ENCODE measurements at places on chromosomes 1 and 21.

GRCh38 chr21:34865400-34866241, 183.5 kb downstream of the RUNX1 start:
- peak; percentile 89 for DNase-seq

DNA sequence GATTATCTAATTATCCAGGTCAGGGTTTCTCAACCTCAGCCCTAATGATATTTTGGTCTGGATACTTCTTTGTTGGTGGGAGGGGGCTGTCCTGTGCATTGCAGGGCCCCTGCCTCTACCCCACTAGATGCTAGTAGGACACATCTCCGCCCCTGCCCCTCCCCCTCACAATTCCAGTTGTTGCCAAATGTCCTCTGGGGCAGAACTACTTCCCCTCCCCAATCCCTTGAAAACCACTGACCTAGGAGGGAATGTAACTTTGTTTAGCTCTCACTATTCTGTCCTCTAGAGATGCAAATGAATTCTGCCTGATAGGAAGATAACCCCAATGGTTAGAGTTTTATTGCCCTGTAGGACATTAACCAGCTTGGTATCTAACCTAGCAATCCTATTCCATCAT, 8.1 kb downstream of the CACNA1S start:
- no peak for DNase-seq

DNA sequence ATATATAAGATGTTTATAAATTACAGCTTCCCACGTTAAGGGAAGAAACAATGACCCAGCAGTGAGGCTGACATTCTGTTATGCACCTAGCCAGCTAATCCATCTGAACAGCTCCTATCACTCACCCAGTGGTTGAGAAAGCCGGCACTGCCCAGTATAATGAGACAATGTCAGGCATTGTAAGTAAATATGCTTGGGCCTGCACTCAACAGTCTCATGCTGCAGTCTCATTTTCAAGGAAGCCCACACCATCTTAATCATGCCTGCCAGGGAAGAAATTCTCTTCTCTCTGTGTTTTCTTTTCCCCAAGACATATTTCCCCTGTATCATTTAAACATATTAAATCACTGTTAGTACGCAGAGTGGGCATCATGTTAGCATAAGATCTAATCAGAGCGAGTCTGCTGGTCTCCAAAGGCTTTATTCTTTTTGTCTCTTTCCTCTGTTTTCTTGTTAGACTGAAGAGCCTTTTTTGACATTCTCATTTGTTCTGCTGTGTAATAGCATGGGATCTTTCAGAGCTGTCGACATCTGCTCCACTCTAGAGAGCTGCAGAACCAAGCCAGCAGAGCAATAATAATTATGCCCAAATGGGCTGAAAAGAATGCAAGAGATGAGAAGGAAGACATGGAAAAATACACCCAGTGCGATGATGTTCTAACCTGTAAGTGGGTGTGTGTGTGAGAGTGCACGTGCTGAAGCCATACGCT, 67.6 kb upstream of the SLC22A15 start:
- no peak for DNase-seq

DNA sequence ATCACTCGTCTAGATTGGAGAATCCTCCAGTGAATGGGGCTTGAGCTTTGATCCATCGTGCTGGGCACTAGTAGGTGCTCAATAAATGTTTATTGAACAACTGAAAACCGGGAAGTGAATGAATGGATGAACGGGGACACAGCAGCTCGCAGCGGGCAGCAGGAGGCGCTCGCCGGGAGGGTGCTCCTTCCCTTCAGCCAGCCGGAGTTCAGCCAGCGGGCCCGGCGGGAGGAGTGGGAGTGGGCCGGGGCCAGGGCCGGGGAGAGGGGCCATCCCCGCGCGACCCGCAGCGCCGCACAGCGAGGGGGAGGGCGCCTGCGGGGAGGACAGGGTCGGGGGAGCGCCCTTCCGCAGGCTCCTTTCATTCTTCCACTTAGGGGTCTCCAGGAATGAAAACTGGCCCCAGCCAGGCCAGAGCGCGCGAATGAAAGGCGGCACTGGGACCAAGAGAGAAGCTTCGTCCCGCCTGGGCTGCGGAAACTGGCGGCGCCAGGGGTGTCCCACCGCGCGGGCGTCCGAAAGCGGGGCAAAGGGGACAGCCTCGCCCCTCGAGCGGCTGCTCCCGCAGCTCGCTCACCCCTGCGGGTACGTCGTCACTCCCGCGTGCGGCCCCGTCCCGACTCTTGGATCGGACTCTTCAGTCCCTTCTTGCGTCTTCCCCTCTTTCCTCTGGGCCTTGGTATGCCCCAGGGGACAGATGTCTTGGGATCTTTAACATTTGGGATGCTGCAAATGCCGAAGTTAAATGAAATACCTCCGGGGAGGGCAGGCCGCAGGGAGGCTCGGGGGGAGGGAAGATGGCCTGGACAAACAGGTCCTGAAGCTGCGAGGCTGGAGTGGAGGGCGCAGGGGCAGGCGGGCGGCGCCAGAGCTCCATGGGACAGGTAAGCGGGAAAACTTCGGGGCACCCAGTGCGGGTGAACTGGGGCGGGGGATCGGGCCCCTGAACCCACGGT, 3.6 kb upstream of the INAVA start:
- DNase-seq, result peak; percentile 27

DNA sequence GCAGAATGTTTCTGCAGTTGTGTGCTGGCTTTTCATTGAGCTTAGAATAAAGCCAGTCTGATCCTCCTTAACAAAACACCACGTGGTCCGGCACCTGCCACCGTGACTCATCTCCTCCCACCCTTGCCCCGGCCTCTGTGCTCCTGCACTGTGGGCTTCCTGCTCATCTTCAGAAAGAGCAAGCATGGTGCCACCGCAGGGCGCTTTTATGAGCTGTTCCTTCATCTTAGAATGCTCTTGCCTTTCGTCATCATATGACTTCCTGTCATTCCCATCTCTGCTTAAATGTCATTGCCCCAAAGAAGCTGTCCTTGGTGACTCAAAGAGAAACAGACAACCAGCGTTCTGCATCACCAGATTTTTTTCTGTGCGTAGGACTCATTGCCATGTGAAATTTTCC, 117.8 kb downstream of the HHAT start:
- DNase-seq, result peak; percentile 30

- DNase-seq, result no peak
These were observed 25.7 kb upstream of the HYI start for GRCh38 chr1:43479414-43479813.

GRCh38 chr1:2132222-2133038, 62.1 kb downstream of the FAAP20 start:
- peak; percentile 25 for DNase-seq

GRCh38 chr1:205595861-205596260, 36.0 kb downstream of the ELK4 start:
- no peak for DNase-seq

DNA sequence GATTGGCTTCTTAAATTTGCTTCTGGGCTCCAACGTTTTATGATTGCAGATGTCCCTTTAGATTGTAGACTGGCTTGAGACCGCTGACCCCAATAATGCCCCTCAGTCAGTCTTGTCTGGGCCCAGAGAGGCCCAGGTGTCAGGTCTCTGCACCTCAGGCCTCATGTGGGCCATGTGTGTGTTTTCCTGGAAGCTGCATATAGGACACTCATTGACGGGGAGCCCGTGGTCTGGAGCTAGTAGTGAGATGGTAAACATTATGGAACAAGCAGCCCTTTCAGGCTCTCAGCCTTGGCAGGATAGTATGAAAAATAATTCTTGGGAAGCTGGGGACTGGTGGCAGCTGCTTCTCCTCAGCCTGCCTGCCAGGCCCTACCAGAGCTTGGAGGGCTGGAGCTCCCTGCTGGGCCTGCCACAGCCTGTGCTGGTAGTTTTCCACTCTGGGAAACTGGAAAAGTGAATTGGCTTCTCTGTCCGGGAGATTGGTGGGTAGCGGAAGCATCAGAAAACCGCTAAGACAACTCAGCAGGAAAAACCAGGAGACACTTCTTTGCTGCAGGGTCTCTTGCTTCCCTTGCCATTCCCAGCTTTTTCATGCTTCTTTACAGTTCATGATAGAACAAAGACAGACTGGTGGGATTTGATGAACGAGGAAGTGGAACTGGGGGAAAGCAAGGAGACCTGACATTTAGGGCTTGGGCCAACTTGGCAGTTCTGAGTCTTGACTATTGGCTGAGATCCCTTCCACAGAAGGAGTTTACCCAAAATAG, 57.8 kb upstream of the HSD17B7 start:
- DNase-seq, result no peak

DNA sequence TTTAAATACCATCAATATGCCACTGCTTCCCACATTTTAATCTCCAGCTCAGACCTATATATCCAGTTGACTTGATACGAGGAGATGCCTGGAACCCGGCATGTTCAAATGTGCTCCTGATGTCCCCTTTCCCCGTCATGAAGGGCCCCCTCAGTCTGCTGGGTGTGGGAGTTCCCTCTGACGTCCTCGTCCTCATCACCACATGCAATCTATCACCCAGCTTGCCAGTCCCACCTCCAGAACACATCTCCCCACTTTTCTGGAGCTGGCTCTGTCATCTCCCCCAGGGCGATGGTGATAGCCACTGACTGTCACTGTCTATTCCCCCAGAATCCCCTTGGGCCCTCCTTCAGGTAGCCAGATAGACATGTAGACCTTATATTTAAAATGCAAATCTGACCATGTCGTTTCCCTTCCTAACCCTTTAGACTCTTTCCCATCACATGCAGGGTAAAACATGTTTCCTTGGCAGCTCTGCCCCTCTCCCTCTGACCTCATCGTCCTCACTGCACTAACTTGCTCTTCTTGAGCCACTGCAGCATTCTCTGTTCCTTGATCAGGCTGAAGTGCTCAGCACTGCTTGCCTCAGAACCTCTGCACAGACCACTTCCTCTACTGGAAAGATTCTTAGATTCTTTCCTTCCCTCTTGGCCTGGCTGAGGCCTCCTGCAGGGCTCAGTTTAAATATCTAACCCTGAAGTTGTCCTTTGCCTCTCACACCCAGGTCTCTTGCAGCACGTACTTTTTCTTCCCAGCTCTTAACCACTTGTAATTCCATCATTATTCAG, 7.4 kb downstream of the AZIN2 start:
- DNase-seq, result peak; percentile 72

- no peak for DNase-seq
These were observed 9.3 kb downstream of the HES2 start for GRCh38 chr1:6410248-6410893.

GRCh38 chr1:2290595-2291510, 62.7 kb downstream of the SKI start:
- peak; percentile 97 for DNase-seq

DNA sequence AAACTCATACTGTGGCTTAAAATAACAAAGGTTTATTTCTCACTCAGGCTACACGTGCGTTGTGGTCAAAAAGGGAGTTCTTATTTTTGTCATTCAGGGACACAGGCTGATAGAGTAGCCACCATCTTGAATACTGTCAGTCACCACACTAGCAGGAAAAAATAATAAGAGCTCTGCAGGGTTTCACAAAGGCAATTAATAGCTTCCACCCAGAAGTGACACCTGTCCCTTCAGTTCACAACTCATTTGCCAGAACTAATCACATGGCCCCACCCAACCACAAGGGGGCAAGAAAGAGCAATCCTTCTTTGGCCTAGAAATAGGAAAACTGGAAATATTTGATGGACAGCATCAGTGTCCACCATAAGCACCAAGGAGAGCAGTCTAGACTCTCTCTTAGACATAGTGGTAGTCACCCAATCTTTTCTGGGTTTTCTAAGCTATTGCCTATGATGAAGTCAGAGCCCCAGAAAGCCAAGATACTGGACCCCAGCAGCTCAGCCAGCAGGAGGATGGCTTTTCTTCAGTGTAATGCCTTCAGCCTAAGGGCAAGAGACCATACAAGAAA, 8.2 kb downstream of the HAPLN2 start:
- peak; percentile 54 for DNase-seq

GRCh38 chr1:19605967-19606366, 38.1 kb upstream of the NBL1 start:
- peak; percentile 37 for DNase-seq

DNA sequence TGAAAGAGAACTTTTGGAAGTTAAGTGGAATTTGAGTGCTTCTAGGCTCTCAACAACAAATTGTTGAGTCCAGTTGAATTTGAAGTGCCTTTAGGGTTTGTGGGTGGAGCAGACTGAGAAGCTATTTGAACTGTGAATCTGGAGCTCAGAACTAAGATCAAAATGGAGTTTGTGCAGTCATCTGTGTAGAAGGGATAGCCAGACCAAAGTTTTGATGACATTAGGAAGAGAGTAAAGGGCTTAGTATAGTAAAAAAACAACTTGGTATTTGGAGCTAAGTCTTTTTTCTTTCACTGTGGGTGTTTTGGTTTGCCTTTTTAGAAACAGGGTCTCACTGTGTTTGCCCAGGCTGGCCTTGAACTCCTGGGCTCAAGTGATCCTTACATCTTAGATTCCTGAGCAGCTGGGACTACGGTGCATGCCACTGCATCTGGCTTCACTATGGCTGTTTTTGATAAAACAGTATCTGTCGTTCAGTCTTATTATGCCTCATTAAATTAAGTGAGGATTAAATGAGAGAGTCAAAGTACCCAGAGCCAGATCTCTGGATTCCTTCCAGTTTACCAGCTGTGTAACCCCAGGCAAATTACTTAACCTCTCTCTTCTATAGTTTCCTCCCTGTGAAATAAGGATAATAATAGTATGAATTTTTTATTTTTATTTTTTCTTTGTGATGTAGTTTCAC, 20.0 kb downstream of the HDAC1 start:
- no peak for DNase-seq

- DNase-seq, result no peak
These were observed 20.6 kb downstream of the CD101 start for GRCh38 chr1:117022114-117022513.

DNA sequence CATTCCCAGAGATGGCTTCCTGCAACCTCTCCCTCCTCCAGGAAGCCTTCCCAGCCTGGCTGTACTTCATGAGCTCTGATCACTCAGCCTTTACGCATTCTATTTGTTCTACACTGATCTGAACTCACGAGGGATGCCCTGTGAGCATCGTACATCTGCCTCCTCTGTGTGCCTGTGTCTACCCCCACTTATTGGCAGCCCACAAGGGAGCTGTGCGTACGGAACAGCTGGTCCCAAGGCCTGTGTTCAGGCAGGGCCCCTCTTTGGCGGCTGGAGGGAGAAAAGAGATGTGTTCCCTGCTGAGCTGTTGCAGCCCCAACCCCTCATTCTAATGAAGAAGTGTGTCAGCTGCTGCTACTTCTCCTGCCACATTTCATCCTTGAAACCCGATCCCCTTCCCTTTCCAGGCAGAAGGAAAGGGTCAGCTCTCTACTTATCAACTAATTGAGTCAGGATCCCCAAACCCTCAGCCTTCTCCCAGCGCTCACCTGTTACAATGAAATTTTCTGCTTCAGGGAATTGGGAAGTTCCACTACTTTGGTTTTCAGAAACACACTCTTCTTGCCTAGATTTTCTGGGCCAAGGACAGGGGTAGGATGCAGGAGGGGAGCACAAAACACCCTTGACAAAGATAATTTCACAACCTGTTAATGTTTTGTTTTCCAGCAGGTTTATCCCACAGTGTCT, 3.2 kb downstream of the INKA2 start:
- DNase-seq, result no peak

- DNase-seq, result no peak
These were observed 89.3 kb downstream of the PHTF1 start for GRCh38 chr1:113669988-113670387.

GRCh38 chr1:205541161-205541886, 36.9 kb downstream of the CDK18 start:
- no peak for DNase-seq
